ENCODE measurements at places on chromosomes 4 and X.

- H3K36me3 ChIP-seq, result no peaks in the 10 kb centered on the region
- H3K4me3 ChIP-seq, result no peak overlapping the region
- H3K4me1 ChIP-seq, result no peaks in the 10 kb centered on the region
- no peaks in the 10 kb centered on the region for H3K27me3 ChIP-seq
- DNase-seq, result no peak
Measured at GRCh38 chr4:109395694-109396093, 37.9 kb upstream of the SEC24B start.

DNA sequence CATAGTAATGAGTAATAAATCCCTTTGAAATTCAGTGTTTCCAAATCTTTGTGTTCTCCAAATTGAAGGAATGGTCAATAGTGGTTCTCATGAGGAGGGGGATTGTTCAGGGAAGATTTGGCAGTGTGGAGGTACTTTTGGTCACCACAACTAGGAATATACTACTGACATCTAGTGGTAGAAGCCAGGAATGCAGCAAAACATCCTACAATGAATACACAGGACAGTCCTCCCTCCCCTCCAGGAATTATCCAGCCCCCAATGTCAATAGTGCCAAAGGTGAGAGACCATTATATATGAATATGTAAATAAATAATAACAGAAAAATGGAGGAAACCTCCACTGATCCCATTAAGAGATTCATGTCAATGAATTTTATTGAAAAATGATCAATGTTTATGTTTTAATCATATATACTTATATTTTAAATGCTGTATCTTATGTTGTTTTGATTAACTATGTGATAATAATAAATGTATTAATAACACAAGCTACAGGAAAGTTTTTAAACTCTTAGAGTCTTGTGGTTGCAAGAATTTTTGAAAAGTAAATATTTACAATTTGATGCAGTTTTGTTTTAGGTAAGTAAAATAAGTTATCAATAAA is 14.4 kb upstream of the FAM9A start:
- H3K36me3 ChIP-seq, result no peaks in the 10 kb centered on the region
- no peak overlapping the region for H3K27ac ChIP-seq
- H3K4me1 ChIP-seq, result no peaks in the 10 kb centered on the region
- H3K27me3 ChIP-seq, result no peaks in the 10 kb centered on the region

- peak overlapping the region; percentile 27 for H3K4me3 ChIP-seq
- DNase-seq, result no peak
- peak overlapping the region; percentile 62 for H3K27ac ChIP-seq
- peaks cover 7% of the 10 kb centered on the region for H3K4me1 ChIP-seq
Measured at GRCh38 chr4:76233083-76233482, 18.4 kb upstream of the FAM47E start.

GRCh38 chrX:19152762-19153161 is 30.5 kb upstream of the ADGRG2 start:
- no peak overlapping the region for H3K4me3 ChIP-seq
- H3K4me1 ChIP-seq, result no peaks in the 10 kb centered on the region
- H3K27ac ChIP-seq, result no peak overlapping the region
- H3K27me3 ChIP-seq, result no peaks in the 10 kb centered on the region
- no peaks in the 10 kb centered on the region for H3K36me3 ChIP-seq

GRCh38 chr4:48346594-48346993 is 5.3 kb downstream of the SLAIN2 start:
- no peak for DNase-seq
- H3K4me3 ChIP-seq, result no peak overlapping the region
- no peaks in the 10 kb centered on the region for H3K27me3 ChIP-seq
- H3K36me3 ChIP-seq, result no peaks in the 10 kb centered on the region

DNA sequence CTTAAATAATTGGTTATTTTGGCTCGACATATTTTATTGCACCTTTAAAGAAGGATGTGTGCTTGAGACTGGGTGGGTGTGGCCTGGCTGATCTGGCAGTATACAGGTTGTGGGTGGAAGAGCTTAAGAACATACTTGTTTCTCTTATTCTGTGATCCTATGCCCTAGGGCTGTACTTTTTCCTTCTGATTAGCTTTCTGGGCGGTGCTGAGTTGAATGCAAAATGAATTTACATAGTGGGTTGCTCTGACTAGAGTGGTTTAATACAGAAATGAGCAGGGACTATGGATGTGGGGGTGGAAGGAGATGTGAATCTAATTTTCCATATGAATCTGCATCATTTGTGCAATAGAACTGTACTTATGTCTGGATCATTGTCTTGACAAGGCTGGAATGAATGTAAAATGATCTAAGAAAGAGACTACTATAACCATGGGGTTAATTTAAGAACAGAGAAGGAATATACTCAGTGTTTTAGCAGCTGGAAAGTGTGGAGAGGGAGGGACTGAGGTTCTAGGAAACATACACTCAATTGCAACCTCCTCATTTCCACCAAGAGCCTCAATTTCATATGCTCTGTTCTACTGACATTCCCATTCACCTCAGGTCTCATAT is 73.7 kb downstream of the RLIM start:
- no peak overlapping the region for H3K27ac ChIP-seq
- no peak for DNase-seq
- H3K36me3 ChIP-seq, result no peaks in the 10 kb centered on the region
- H3K27me3 ChIP-seq, result no peaks in the 10 kb centered on the region

DNA sequence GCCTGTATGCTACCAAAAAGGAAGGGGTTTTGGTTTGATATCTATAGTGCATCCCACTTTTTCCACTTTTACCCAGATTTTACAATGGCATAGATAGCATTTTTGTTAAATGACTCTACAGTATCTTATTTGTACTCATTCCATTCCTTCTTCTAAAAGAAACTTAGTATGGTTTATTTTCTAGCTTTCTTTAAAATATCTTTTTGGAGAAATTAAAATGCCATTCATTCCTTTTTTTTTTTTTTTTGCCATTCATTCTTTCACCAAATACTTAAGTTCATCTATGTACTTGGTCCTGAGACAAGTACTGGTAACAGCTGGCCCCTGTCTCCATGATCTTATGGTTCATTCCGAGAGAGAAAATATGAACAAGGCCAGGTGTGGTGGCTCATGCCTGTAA is 49.1 kb downstream of the MID1 start:
- H3K4me3 ChIP-seq, result no peak overlapping the region
- DNase-seq, result no peak
- H3K27ac ChIP-seq, result no peak overlapping the region
- no peaks in the 10 kb centered on the region for H3K27me3 ChIP-seq
- no peaks in the 10 kb centered on the region for H3K4me1 ChIP-seq

- no peak for DNase-seq
- peaks cover 15% of the 10 kb centered on the region for H3K4me1 ChIP-seq
- H3K36me3 ChIP-seq, result no peaks in the 10 kb centered on the region
- no peak overlapping the region for H3K27ac ChIP-seq
- no peak overlapping the region for H3K4me3 ChIP-seq
- no peaks in the 10 kb centered on the region for H3K27me3 ChIP-seq
Measured at GRCh38 chr4:168800926-168801325, 209.1 kb downstream of the CBR4 start.

GRCh38 chrX:150897421-150898320 is 797 bp downstream of the CD99L2 start:
- H3K36me3 ChIP-seq, result no peaks in the 10 kb centered on the region
- DNase-seq, result no peak
- H3K4me3 ChIP-seq, result peak overlapping the region; percentile 71
- no peaks in the 10 kb centered on the region for H3K4me1 ChIP-seq

GRCh38 chr4:137451172-137451825 is 81.0 kb downstream of the PCDH18 start:
- no peaks in the 10 kb centered on the region for H3K27me3 ChIP-seq
- no peak for DNase-seq
- H3K27ac ChIP-seq, result no peak overlapping the region
- no peaks in the 10 kb centered on the region for H3K4me1 ChIP-seq

DNA sequence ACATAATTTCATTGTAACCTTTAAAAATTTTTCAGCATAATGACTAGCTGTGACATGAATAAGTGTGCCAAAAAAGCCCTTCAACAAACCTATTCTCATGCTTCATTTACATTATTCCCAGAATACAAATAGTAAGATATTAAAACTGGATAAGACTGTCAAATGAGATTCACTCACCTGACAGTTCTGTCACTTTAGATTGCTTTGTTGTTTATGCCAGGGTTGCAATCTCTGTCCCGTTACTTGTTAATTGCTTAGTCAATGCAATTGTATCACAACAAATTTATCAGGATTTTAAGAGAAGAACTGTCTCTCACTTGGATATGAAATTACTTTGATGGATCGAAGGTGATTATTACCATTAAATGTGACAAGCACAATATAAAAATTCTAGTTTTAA is 616.0 kb upstream of the IGFBP7 start:
- no peaks in the 10 kb centered on the region for H3K36me3 ChIP-seq
- no peak overlapping the region for H3K27ac ChIP-seq
- DNase-seq, result no peak
- no peak overlapping the region for H3K4me3 ChIP-seq

DNA sequence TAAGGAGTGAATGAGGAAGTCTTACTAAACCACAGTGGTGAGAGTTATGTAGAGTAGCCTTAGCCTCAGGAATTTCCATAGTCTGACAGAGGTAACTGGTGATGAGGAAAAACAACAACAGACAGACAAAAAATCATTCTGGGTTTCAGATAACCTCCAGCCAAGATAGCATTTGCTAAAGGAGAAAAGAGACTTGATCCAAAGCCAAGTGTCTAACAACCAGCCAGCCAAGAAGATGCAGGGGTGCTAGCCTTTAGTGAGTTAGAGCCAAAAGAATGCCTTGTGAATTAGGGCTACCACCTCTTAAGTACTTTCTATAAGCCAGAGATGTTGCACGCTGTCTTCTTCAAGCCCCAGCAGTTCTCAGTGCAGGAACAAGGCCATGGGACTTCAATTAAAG is 478.0 kb upstream of the CPEB2 start:
- no peak overlapping the region for H3K27ac ChIP-seq
- no peak overlapping the region for H3K4me3 ChIP-seq
- no peak for DNase-seq
- no peaks in the 10 kb centered on the region for H3K36me3 ChIP-seq

DNA sequence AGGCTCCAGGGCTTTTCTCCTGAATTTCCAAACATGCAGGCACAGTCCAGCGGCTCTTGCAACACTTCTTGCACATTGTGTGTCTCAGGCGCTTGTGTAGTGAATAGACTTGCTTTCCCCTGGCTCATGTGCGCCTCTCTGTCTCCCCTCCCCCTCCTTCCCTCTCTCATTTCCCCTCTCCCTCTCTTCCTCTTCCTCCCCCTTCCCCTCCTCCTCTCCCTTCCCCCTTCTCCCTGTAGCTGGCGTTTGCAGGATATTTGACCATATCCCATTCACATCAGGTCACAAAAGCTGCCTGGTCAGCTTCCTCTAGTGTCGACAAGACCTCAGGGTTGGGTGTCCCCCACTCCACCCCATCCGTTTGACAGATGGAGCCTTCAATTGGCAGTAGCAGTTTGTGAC is 2.4 kb downstream of the CHST7 start:
- no peaks in the 10 kb centered on the region for H3K36me3 ChIP-seq
- no peaks in the 10 kb centered on the region for H3K4me1 ChIP-seq
- peak overlapping the region; percentile 53 for H3K27ac ChIP-seq
- no peak for DNase-seq

DNA sequence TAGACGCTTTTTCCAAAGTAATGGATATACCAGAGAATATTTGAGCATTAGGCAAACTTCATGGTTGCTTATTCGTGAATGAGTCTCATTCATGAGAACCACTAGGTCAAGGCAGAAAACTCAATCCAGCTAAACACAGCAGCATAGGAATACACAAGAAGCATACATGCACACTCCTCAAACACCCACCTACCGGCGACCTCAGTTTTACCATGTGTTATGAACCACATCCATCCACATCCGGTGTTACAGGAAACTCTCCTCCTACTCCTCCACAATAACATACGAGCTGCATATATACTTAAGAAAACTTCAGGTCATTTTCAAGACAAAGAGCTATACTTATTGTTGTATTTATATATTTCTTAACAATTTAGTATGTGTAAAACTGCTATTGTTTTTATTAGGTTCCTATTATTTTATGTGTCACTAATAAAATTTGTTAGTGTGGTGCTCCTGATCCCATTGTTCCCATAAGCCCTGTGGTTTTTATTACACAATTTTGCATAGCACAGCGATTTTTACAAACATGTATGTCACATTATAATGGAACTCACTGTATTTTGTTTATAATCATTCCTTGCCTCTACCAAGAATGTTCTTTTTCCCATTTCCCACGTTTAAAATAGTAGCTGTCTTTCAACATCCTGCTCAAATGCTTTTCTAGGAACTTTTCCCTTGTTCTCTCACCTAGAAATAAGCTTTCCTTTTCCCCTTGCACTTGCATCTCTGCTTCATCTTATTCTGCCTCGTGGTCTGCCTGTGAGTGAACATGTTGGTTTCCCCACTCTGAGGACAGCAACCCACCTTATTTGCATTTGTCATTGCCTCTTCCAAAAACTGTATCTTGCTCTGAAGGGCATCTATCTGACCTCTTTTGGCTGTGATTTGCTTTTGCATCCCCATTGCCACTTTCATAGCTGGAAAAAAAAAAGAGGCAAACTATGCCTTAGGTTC is 48.3 kb downstream of the STBD1 start:
- no peak overlapping the region for H3K27ac ChIP-seq
- no peak overlapping the region for H3K4me3 ChIP-seq
- no peaks in the 10 kb centered on the region for H3K4me1 ChIP-seq
- no peaks in the 10 kb centered on the region for H3K36me3 ChIP-seq

DNA sequence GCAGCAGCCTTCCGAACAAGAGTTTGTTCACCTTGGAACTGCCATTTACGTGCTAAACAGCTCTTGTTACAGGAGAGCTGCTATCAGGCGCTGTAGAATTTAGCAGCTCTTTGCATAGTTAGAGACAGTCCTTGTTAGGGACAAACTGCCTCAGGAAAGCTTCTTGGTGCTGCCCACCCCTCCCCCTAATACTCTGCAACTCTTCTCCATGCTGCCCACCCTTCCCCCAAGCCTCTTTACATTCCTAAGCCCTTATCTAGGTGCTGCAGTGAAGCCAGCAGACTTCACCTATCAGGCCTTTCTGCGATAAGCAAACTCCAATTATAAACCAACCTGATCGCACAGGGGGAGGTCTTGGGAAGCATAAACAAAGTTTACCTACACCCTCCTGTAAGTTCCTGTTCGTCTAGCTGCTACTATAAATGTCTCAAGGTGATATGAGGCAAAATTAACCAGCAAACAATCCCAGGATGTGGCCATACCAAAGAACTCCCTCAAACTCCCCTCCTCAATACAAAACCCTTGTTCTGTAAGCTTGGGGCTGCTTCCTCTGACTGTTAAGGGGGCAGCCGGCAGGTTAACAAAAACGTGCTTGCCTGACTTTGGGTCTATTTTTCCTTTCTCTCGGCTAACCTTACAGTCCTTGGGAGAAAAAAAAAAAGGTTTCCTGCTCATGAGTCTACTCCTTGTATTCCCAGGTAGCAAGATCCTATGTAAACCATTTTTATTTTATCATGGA is 74.0 kb upstream of the GC start:
- no peaks in the 10 kb centered on the region for H3K4me1 ChIP-seq
- H3K4me3 ChIP-seq, result no peak overlapping the region
- no peaks in the 10 kb centered on the region for H3K36me3 ChIP-seq
- H3K27me3 ChIP-seq, result no peaks in the 10 kb centered on the region
- no peak overlapping the region for H3K27ac ChIP-seq
- DNase-seq, result no peak

GRCh38 chrX:29587107-29587506 is 628.3 kb upstream of the MAGEB2 start:
- no peaks in the 10 kb centered on the region for H3K4me1 ChIP-seq
- H3K27me3 ChIP-seq, result no peaks in the 10 kb centered on the region
- no peak overlapping the region for H3K27ac ChIP-seq
- no peak overlapping the region for H3K4me3 ChIP-seq
- H3K36me3 ChIP-seq, result no peaks in the 10 kb centered on the region

All from esophagus squamous epithelium (tissue), 5 donors.